Activated CD4-positive, CD25-positive, alpha-beta regulatory T cell treated with anti-CD3 and anti-CD28 coated beads, Interleukin-2, amount 50 U/mL, for 24 hours (primary cell): ENCODE measurements at places on chromosomes 2 and 18.

DNA sequence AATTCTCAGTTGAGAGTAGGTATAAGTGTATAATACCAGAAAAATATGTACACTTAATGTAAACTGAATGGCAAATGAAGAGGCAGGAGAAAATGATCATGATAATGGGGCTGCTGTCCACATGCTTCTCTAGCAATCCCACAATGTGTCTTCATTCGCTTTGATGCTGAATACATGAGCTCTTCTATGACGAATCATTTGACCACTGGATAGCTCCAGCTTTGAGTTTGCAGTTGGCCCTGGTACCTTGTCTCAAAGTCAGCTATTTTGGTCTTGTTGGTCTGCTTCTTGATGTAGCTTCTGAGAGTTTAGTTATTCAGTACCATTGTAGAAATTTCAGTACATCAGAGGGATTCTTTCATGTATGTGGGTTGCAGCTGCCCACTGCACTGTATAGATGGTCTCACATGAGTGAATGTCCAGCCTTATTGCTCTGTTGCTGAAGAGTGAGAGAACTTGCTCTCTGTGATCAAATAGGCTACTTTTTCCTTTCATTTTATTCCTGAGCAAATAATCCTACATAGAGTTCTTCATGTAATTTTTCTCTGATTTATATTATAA is 105.1 kb downstream of the TTC27 start:
- no peak for ATAC-seq

GRCh38 chr2:174342686-174343342 is 8.1 kb downstream of the SP9 start:
- no peak for ATAC-seq

GRCh38 chr2:238163481-238164198 is 4.9 kb downstream of the ERFE start:
- ATAC-seq = no peak

DNA sequence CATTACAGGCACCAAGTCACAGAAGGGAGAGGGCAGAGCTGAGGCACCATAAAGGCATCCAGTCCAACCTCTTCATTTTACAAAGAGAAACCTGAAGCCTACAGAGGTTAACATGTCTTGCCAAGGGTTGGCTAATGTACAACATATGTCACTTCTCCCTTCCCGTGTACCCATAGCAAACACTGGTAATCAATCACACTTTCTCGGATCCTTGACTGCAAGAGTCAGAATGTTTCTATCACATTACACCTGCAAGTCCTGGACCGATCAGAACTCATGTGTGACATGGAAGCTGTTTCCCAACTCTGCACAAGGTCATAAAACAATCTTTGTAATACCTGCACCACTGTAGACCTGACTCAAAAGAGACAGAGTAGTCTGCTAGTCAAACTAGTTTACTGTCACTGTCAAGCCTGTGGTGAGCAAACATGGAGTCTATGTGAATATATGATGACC is 6.0 kb downstream of the ANKRD44 start:
- peak; percentile 63 for ATAC-seq

- ATAC-seq = no peak
Observed at GRCh38 chr2:184032983-184033382, 565.3 kb upstream of the ZNF804A start.

GRCh38 chr18:23689616-23690504 is 607 bp downstream of the LAMA3 start:
- ATAC-seq = peak; percentile 17

GRCh38 chr2:64818664-64819060 is 164.9 kb upstream of the SERTAD2 start:
- ATAC-seq = no peak

- no peak for ATAC-seq
Observed at GRCh38 chr18:22346401-22346952, 71.2 kb downstream of the CTAGE1 start.

DNA sequence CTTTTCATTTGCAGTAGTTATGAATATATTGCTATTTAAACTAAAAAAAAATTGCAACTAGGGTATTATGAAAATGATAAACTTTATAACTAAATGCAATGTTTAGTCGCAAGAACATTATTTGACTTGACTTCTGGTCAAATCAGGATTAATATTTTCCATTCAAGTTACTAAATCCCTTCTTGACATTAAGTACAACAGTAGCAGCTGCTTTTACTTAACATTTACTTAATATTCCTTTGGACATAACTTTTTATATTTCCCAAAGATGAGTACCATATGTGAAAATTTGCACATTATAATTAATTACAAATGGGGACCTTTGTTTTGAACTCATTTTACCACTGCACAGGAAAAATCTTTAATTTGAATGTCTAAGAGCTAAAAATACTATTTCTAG is 74.0 kb downstream of the PMS1 start:
- no peak for ATAC-seq

GRCh38 chr18:6279308-6279707 is 135.4 kb downstream of the L3MBTL4 start:
- no peak for ATAC-seq

DNA sequence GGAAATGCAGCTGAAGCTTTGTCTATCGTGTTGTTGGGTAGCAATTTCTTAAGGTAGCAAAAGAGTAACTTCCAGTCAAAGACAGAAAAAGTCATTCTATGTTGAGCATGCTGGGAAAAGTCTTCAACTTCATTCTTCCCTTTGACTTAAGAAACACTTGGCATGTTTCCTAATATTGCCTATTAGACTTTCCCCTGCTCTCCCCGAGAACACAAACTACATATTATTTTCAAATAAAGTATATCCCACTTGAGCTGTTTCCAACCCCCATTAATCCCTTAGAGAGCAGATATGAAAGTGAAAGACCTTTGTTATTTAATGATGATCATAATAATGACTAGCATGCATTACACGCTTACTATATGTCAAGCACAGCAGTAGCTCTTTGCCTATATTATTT is 136.0 kb upstream of the SPOPL start:
- no peak for ATAC-seq

DNA sequence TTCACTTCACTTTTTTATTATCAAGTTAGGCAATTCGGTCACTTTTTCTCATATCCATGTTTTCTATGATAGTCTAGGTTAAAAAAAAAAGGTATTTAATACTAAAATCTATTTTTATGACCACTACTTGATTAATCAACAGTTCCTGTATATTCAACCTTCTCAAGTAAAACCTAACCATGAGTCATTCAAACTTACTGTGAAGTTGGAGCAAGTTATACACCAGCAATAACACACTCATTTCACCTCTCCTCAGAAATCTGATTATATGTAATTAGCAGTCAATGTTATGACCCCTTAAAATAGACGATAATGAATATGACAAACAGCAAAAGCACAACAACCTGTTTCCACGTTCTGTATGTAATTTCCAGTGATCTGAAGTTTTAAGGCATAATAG is 35.0 kb upstream of the ADAM17 start:
- ATAC-seq = peak; percentile 74

DNA sequence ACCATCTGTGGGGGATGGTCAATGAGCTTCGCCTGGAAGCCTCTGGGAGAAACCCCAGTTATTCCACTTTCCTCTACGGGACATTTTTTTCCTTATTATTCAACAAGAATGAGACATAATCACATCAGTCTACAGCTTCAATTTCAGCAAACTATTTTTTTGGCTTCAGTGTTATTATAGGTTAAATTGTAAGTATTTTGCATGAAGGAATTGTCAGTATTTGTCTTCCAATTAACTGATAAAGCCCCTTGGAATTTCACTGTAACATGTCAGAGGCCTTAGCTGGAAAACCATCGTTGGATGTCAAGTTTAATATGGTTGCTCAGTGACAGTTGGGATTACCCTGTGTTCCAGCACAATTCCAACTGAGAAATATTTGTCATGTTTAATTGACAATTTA is 480.9 kb upstream of the CHST9 start:
- ATAC-seq = no peak

GRCh38 chr2:42340045-42340937 is 20.7 kb downstream of the COX7A2L start:
- ATAC-seq = no peak

DNA sequence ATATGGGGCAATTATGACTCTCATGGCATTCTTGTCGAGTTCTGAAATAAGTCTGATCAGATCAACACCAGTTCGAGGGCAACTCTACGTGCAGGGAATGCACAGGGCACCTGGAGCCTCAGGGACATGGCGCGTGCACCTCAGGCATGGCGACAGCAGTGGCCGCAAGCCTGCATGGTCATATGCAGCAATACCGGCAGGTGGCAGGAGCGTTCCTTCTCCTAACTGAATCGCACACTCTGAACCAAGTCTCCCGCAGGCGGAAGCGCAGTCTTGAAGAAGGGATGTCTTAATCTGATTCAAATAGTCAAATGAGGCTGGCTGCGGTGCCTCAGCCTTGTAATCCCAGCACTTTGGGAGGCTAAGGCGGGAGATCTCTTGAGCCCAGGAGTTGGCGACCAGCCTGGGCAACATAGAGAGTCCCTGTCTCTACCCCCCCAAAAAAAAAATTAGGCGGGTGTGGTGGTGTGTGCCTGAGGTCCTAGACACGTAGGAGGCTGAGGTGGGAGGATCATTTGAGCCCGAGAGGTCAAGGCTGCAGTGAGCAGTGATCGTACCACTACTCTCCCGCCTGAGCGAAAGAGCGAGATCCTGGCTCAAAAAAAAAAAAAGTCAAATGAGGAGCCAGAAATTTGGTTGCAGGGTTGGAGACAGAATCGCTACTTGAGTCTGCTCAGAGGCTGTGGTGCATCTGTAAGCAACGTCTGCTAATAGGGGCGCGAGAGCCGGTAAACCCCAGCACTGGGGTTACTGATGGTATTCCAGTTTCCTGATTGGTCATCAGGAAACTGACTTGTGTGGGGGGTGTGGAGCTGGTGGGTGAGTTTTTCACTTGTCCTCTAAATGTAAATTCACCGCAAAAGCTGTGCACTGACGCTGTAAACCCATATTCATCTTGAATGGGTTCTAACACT is 28.8 kb downstream of the FHL2 start:
- peak; percentile 94 for ATAC-seq

DNA sequence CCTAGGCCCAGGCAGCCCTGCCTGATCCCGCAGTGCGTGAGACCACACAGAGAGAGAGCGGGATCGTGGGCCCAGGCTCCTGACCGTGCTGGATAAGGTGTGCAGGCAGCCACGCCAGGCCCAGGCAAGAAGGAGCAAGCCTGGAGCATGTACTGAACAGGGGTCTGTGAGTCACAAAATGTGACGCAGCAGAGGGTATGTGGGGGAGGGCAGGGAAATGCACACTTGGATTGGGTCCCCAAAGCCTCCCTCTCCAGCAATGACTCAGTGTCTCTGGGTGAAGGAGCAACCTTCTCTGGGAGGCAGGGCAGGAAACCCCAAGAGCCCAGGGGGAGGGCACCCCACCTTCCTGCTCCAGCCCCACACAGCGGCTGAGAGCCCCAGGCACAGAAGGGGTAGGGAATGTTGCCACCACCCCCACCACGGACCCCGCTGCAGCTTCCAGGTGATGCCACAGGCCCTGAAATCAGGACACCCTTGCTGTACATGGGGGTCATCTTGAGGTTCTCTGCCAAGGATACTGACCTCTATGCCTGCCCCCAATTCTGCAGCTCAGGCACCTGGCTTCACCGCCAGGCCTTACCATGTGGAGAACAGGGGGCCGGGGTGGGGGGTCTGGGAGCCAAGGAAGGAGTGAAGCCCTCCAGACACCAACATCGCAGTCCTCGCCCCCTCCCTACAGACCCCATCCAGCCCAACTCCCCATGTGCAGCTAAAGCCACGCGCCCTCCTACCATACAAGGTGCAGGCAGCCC is 1.3 kb upstream of the GPC1 start:
- ATAC-seq = no peak

GRCh38 chr2:219178377-219179175 is 501 bp downstream of the RETREG2 start:
- ATAC-seq = no peak

DNA sequence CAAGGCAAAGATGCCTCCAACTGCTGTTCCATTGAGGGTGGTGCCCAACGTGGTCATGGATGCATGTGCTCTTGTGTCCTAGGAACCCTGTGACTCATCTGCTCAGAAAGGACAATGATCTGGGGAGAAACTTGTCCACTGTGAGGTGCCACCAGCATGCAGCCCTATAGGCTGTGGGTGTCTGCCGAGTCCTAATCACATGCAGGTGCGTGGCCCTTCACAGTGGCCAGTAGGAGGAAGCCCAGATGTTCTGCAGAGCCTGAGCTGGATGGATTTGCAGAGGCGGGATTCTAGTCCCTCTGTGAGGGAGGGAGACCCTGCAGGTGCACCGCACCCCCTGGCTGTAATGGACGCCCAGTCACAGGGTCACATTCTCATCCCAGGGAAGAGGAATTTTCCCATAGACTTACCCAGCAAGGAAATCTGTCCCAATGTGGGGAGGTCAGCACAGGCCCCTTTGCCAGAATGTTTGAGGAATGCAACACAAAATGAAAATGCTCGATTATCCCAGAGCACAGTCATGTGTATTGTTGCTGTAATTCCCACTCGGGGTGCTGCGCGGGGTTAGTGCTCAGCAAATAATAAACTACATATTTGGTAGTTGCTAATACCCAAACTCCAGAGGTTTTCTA is 13.9 kb downstream of the GDF7 start:
- ATAC-seq = no peak

- ATAC-seq = no peak
Observed at GRCh38 chr2:83565181-83565580, 893.9 kb downstream of the SUCLG1 start.

- peak; percentile 83 for ATAC-seq
Observed at GRCh38 chr2:64114063-64114911, 29.9 kb downstream of the PELI1 start.

- ATAC-seq = no peak
Observed at GRCh38 chr2:196403471-196403870, 232.1 kb upstream of the STK17B start.

- no peak for ATAC-seq
Observed at GRCh38 chr18:13522861-13523660, 203.3 kb downstream of the FAM210A start.

DNA sequence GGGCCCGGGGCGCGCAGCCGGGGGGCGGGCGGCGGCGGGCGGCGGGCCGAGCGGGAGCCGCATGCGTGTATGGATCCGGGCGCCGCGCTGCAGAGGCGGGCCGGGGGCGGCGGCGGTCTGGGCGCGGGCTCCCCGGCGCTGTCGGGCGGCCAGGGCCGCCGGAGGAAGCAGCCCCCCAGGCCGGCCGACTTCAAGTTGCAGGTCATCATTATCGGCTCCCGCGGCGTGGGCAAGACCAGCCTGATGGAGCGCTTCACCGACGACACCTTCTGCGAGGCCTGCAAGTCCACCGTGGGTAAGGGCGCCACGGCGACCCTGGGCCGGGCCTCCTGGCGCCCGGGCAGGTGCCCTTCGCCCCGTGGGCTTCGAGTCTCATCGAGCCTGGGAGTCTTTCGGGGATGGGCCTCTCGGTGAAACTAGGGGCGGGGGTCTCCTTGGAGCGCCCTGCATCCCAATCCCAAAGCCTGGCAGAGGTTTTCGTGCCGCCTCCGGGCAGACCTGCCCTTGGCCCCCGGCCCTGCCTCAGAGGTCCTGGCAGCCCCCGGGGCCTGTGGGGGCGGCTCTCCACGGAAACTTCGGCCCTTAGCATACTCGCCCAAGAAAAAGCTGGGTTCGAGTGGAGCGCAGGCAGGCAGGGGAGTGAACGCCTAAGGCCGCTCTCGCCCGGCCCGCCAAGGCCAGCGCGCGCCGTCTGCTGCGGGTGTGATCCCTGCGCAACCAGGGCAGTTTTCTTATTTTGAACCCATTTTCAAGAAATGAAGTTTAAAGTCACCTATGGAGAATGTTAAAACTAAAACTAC is 622 bp downstream of the RAB12 start:
- ATAC-seq = peak; percentile 1

GRCh38 chr18:30177056-30177455 is 865.5 kb downstream of the DSC3 start:
- no peak for ATAC-seq

GRCh38 chr2:191811807-191812602 is 34.9 kb downstream of the CAVIN2 start:
- no peak for ATAC-seq

- no peak for ATAC-seq
Observed at GRCh38 chr2:142515493-142515892, 362.0 kb upstream of the KYNU start.
